ENCODE measurements at places on chromosomes 6 and 20. TPM values are rescaled to one million over a fixed set of nuclear protein-coding genes. Genes with fewer than 3 reads are reported as not detected.

Gene GNMT
- polyA plus RNA-seq: 0.65 TPM

Gene ZBTB46
- 18.1 TPM for polyA plus RNA-seq

Gene TCF21
- not detected for polyA plus RNA-seq

DNA sequence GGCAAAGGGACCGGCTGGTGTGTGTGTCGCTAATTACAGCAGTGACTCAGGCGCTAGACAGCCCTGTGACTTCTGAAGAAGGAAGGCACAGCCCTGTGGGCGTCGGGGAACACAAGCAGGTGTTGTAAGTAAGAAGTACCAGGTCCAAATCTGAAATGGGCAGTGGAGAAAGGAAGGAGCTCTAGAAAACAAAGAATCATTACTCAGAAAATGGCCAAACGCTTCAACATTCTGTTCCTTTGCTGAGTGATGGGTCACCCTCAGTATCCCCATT lies 106.8 kb downstream of the PXDC1 start:
- no peak for DNase-seq

GRCh38 chr6:8731874-8732273 lies 296.5 kb upstream of the SLC35B3 start:
- DNase-seq: no peak

DNA sequence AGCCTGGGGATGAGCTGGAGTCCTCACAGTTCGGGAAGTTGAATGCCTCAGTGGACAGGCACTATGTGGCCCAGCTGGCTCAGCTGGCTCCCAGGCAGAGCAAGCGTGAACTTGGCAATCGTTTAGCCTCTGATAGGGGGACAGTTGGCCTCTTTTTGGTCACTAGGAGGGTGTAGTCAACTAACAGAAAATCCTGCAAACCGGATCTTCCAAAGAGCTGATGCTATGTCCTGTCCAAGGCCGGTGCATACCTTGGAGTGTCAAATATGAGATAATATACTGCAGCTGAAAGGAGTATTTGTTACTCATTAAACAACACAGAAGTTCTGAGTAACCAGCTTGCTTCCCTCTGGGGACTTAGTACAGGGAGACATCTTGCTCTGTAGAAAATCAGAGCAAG lies 126.2 kb upstream of the EXOC2 start:
- no peak for DNase-seq

DNA sequence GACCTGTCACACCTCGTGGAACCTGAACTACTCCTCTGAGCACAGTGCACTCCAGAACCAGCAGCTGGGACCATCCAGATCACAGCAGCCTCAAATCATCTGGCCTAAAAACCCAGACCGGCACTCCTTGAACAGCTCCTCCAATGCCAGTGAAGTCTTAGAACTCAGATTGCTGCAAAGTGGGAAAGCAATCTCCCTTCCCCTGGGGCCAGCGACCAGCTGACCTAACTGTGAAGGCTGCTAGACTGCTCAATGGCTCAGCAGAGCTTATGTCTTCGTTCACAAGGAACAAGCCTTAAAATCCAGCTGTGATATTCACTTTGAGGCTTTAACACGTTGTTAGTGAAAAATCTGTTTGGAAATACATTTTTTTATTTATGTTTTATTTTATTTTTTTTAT lies 243.2 kb downstream of the ANKRD60 start:
- DNase-seq: no peak

- DNase-seq: no peak
Observed at GRCh38 chr6:40440053-40440452, 147.1 kb downstream of the LRFN2 start.

- DNase-seq: no peak
Observed at GRCh38 chr6:87071683-87072082, 23.2 kb downstream of the CGA start.

DNA sequence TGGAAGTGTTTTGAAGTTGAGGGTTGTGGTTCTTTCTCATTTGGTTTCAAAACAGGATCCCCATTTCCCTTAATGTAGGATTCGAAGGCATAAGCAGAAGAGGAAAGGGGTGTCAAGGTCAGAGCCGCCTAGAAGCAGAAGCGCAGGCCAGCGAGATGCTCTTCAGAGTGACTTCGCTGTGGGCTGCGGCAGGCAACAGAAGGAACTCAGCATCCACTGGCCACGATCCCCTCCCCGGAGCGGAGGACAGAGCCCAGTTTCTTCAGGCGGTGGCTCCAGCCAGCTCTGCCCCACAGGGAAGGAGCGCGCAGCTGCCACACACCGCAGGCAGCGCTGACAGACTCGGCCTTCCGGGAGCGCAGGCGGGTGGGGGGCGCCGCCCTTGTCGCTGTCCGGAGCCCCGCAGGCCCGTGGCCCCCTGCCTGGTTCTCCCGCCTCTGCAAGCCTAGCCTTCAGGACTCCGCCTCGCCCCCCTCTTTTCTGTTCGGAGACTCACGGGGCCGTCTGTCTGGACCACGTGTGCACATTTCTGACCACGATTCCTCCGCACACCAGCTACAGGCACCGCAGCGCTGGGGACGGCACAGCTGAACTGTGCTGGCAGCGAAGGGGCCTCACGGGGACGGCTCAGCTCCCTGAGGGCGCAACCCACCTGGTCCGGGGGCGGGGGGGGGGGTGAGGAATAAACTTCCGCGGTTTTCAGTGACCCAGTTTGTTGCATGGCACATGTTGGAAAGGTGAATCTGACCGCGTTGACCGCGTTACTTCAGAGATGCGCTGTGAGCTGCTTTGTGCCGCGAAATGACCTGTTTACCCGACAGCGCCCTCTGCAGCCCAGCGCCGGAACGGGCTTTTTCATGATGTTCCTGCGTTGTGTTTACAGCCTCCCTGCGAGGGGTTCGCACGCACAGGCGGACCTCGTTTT lies 26.1 kb downstream of the TTLL2 start:
- peak; percentile 16 for DNase-seq

DNA sequence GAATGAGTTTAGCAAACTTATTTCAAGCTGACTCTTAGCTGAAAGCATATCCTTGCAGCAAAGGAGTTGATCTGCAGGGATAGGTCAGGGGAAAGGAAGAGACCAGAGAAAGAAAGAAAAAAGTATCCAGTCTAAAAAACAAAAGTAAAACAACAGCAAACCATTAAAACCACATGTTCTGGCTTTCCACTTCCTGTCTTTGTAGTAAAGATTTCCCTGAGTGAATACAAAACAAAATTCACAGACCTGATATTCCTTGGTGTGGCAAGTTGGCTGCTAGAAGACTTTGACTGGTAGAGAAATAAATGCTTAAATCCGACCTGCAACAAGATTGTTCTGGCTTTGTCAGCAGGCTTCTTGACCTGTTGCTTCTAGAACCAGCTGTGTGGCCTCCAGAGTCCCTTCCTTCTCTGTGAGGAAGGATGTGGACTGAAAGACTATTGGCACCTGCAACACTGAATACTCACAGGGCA lies 23.4 kb upstream of the MCM3 start:
- no peak for DNase-seq

DNA sequence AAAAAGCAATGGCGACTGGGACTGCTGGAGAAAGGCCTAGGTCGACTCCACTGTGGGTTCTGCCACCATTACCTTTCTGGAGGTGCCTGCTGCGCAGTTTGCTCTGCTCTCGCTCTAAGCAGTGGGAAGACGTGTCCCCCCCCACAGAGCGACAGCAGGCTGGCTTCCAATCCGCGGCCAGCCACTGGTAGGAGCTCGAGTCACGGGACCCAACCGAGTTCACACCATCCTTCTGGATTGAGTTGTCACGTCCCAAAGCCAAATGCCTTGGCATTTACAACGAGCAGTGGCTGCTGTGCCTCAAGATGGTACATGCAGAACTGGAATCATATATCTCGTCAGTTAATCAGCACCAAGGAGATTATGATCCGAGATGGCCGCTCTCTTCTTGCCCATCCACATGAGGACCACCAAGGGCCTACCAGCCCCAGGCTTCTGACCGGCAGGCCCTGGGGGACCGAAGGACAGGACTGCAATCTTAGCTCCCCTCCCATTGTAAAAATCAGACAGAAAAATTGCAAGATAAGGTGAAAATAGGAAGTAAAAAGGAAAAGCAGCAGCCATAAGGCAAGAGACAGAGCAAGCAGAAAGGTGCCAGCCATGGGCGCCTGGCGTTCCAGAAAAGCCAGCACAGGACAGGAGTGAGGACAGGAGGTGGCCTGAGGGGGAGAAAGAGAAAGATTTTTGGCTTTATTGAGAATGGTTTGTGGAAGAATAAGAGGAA lies 74.4 kb downstream of the TRAM2 start:
- DNase-seq: no peak

DNA sequence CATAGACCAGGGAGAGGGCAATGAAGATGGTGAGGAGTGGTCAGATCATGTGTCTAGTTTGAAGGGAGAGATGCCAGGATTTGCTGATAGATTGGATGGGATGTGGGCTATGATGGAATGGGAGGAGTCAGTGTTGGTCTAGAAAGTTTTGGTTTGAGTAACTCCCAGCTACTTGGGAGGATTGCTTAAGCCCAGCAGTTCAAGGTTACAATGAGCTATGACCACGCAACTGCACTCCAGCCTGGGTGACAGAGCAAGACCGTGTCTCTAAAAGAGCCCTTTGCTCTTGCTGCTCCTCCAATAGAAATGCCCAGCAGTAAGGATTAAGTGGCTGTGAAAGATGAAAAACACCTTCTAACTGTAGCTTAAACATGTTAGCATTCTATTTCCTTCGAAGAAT lies 18.2 kb upstream of the LAMP5 start:
- DNase-seq: no peak

GRCh38 chr6:10962673-10963072 lies 75.8 kb downstream of the SYCP2L start:
- DNase-seq: peak; percentile 29
